ENCODE measurements at places on chromosomes 16 and 17.

DNA sequence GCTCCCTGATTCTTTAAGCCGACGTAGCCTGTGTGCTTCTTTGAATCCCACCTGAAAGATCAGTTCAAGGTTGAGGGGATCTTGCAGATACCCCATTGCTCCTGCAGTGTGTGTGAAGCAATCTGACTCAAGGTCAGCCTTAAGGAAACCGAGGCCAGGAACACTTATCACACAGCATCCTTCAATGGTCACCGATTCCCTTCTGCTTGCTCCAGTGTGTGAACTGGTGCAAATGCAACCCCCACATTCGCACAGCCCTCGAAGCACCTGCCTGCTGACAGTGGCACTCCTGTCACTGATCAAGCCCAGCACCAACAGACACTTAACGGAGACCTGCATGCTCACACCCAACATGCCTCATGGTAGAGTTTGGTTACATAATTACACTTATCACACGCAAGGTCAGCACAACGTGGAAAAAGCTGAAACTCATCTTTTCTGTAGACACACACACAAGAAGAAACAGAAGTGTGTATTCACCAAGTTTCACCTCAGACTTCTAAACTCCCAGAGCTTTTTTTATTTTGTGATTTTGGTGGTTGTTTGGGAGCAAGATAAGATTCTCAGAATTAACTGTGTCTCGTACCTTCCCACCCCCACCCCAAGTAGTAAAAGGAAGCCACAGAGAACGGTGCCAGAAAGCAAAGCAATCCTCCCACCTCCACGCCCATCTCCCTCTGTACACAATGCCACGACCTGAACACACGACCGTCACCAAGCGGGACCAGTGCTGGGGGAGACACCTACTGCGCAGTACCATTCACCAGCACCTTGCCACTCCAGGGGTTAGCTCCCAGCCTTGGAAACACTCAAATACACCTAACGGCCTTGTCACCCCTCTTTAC, 37.2 kb downstream of the LITAFD start:
- no peak for DNase-seq

DNA sequence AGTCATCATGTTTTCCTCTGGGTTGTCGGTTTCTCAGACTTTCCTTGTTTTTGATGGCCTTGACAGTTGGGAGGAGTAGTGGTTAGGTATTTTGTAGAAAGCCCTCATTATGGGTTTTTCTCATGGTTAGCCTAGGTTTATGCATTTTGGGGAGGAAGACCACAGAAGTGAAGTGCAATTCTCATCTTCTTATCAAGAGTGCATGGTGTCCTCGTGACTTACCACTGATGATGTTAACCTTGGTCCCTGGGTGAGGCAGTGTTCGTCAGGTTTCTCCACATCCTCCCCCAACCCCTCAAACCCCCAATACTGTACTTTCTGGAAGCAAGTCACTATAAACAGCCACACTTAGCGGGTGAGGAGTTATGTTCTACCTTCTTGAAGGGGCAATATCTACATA, 42.3 kb downstream of the BPTF start:
- DNase-seq: no peak

DNA sequence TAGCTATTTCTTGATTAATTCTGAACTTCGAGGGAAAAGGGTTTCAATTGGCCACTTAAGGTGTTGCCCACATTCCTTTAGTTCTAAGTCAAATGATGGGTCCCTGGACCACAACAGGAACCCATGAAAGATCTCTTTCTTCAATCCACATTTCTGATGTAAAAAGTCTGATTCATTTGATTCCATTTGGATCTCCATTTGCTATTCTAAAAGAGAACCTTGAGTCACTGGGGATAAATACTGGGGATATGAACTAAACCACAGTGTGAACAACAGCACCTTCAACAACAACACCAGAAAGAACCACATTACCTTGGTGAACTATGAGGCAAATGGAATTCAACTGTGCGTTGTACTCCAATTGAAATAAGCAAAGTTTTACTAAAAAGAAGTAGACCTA, 108.9 kb upstream of the IRX5 start:
- peak; percentile 1 for DNase-seq

- no peak for DNase-seq
Observed at GRCh38 chr17:80529904-80530292, 14.7 kb upstream of the RPTOR start.

DNA sequence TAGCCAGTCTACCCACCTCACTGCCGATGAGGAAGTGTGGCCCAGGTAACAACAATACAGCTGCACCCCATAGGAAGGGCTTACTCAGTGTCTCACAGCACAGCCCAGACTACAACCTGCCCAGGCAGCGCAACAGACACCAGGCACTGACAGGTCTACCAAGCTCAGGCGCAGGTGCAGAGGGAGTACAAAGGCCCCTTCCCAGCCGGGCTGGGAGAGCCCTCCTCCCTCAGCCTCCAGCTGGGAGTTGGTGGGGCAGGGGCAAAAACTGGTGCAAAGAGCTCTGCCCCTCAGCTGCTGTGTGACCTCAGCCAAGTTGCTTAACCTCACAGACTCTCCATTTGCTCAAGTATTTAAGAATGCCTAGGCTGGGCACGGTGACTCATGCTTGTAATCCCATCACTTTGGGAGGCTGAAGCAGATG, 112.6 kb upstream of the LHX1 start:
- DNase-seq: no peak

GRCh38 chr16:30429418-30429677, 482 bp downstream of the DCTPP1 start:
- DNase-seq: no peak

DNA sequence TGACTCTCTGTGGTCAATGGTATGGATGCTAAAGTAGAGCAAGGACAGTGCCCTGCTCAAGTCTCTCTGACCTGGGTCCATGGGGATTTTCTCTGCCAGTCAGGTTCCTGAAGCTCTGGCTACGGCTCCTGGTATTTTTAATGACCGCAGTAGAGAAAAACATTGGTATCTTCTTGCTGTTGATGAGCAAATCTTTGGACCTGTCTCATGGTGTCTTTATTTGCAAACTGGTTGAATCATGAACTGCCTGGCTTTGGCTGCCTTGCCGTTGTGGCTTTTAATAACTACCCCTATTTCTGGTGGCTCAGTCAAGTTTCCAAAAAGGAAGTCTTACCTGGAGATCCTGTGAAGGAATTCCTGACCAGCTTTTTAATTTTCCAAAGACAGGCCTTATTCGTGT, 8.7 kb downstream of the FAM234A start:
- no peak for DNase-seq

GRCh38 chr17:44767493-44767892, 8.7 kb downstream of the ADAM11 start:
- no peak for DNase-seq

- no peak for DNase-seq
Observed at GRCh38 chr16:84821728-84822689, 2.2 kb downstream of the CRISPLD2 start.

DNA sequence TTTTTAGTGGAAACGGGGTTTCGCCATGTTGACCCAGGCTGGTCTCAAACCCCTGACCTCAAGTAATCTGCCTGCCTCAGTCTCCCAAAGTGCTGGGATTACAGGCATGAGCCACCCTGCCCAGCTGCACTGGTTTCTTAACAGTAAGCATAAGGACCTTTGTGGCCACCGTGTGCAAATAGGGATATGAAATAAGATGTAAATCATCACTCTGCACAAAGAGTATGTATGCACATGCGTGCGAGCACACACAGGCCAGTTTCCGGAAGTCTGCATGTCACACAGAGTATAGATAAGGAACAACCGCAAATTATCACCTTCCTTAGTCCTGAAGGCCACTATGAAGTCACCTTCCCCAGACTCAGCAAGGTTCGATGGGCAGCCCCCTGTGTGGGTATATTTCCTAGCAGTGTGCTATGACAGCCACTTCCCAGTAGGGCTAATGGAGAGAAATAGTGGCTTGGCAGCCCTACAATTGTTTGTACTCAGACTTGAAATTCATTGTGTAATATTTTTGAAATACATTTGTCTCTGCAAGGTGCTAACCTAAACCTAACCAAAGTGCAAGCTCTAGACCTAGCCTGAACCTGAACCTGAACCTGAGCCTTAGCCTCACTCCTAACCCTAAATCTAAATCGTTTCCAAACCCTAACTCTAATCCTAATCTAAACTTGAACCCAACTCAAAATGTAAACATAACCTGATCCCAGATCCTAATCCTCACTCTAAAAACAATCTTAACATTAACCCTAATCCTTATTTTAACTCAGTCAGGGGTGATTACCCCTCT, 48.4 kb upstream of the SKAP1 start:
- no peak for DNase-seq

DNA sequence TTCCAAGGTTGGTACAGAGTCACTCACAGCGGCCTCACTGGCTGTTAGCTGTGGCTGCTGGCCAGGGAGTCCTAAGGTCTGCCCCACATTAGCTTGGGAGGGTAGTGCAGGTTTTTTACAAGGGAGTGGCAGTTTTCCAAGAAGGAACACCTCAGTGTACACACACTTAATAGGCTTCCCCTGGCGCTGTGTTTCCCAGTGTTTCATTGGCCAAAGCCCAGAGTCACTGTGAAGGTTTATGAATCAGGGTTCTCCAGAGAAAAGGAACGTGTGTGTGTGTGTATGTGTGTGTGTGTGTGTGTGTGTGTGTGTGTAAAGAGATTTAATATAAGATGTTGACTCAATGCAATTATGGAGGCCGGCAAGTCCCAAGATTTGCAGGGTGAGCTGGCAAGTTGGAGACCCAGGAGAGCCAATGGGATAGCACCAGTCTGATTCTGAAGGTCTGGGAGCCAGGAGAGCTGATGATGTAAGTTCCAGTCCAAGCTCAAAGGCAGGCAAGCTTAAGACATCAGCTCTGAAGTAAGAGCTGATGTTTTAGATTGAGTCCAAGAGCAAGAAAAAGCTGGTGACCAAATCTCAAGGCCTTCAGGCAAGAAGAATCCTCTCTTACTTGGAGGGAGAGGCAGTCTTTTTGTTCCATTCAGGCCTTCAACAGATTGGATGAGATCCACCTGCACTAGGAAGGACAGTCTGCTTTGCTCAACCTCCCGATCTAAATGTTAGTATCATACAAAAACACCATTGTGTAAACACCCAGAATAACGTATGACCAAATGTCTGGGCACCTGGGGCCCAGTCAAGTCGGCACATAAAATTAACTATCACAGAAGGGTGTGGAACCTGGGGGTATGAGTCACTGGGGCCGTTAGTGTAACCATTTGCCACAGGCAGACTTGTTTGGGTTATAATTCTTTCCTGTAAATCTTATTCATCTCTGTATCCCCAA, 206.8 kb downstream of the PRKCA start:
- DNase-seq: peak; percentile 82

DNA sequence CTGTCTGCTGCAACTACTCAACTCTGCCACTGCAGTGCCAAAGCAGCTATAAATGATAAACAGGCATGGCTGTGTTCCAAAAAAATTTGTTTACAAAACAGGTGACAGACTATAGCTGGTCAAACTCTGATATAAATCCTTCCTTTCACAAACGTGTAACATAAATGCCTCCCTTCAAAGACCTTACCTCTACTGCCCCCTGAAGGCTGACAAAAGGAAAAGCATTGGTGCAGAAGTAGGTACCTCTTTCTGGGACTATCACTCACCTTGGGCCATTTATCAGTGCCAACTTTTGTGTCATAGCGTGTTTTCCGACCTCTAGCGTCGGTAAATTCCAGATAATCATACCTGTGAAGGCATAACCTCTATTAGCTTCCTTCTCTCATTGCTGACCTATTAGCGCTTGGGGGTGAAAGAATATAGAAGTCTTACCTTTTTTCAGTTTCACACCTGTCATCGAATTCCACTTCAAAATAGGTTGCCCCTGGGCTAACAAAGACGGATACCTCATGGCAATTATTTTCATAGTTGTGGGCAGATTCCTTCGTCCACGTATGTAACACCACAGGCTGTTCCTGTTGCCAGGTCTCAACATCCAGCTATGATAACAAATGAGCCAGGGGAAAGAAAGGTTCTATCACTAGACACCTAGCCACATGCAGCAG, 67.9 kb downstream of the ZZEF1 start:
- DNase-seq: peak; percentile 19

- DNase-seq: peak; percentile 75
Observed at GRCh38 chr16:67767953-67768352, 38.4 kb downstream of the RANBP10 start.

- no peak for DNase-seq
Observed at GRCh38 chr16:88516601-88517061, 53.6 kb upstream of the ZC3H18 start.

- peak; percentile 74 for DNase-seq
Observed at GRCh38 chr16:56513972-56514371, 5.9 kb downstream of the BBS2 start.

GRCh38 chr16:67174706-67175231, 4.4 kb downstream of the NOL3 start:
- no peak for DNase-seq

- DNase-seq: no peak
Observed at GRCh38 chr16:7867831-7868230, 535.2 kb downstream of the RBFOX1 start.

GRCh38 chr17:43342589-43342890, 56.3 kb upstream of the ARL4D start:
- DNase-seq: no peak

- peak; percentile 71 for DNase-seq
Observed at GRCh38 chr16:17476414-17477259, 5.9 kb upstream of the XYLT1 start.

DNA sequence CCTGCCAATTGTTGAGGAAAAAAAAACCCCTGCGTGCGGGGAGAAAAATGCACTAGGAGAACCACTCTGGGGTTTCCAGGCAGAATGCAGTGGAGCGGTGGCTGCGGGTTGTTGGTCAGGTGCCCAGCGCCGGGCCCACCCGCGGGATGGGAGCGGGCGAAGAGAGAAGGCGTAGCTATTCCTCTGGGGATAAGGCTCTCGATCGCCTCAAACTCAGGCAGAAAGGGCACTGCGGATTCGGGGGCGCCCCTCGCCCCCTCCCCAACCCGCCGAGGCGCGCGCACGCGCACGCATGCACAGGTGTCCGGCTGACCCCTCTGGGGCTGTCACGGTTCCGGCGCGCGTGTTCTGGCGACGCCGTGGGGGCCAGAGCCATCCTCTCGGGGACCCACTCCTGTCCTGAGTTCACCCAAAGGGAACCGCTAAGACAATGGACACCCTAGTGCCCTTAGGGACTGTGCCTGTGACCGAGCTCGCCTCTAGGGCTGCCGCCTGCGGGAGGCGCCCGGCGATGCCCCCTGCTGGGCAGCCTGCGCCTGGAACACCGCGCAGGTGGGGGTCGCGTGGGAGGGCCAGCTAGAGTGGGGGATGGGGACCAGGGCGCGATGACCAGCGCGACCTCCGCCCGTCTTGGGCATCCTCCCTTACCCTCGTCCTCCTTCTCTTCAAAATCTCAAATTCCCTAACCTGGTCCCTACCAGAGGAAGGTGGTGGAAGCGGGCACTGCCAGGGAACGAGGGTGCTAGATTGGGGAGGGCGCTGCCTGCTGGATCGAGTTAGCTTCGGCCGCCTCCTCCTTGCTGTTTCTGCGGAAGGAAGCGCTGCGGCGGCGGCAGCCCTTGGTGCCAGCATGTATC, 14.4 kb upstream of the CBX8 start:
- no peak for DNase-seq

- DNase-seq: no peak
Observed at GRCh38 chr17:80694992-80695912, 150.6 kb downstream of the RPTOR start.

DNA sequence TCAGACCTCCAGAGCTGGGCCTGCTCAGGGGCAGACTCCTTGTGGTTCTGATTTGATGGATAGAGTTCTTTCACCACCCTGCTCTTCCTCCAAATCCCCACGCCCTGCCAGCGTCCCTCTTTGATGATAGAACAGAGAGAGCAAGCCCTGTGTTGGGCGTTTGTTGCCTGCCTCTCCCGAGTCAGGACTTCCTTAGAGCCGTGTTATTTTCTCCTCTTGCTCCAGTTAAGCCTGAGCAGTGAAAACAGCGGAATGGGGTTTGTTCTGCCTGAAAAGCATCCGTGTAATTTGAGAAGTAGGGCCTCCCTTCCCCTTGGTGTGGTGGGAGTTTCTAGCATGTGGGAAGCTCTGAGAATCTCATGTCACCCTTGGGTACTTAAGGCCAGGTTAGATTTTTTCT, 22.1 kb downstream of the TMEM94 start:
- peak; percentile 23 for DNase-seq

Data from astrocyte of the spinal cord (primary cell).